ENCODE measurements at places on chromosomes 2 and 18.
A peak's percentile ranks its signal among the peaks of the same experiment; 100 is the strongest.

DNA sequence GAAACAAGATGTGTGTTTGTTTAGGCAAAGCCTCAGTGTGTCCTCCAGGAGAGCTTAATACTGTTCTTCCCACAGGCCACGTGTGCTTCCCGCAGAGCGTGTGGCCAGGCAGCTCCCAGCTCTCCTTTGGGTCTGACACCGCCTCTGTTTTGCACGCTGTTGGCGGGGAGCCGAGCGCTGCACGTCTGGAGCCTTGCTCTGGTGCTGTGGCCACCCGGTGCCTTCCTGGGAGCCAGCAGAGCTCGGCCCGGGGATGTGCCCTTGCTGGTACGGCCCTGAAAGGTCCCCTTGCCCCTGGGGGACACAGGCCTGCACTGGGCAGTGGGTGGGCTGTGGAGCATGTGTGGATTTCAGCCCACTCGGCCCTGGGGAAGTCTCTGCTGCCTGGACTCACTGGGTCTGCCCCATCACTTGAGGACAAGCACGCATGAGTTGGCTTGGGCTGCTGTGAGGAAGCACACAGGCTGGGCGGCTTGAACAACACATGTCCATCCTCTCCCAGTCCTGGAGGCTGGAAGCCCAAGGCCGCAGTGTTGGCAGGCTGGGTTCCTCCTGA lies 160.7 kb upstream of the HDAC4 start:
- DNase-seq: no peak

- DNase-seq: no peak
Measured at GRCh38 chr2:129056309-129056958, 737.8 kb upstream of the HS6ST1 start.

GRCh38 chr2:75828826-75829225 lies 118.1 kb upstream of the GCFC2 start:
- no peak for DNase-seq

GRCh38 chr2:11043245-11043644 lies 112.0 kb upstream of the SLC66A3 start:
- no peak for DNase-seq

- DNase-seq: no peak
Measured at GRCh38 chr2:223647258-223647952, 45.2 kb upstream of the SCG2 start.

DNA sequence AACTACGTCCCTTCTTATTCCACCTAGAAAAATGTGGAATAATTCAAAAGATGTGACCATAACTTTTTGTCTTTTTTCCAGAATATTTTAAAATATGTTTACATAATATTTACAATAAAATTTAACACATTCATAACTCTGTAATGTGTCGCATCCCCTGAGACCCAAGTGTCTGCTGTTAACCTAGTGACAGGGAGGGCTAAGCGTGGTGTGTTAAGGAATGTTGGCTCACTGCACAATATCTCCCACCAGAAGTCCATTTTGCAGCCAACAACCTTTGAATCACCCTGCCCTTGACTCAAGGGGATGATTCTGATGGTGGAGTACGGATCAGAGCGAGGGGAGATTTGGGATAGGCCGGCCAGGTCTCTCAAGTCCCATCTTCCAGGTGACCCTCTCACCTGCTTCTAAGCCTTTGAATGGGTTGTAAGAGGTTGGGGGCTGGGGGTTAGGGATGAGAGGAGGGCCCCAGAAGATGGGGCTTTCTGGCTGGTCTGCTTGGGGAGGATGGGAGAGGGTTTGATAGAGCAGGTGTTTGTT lies 43.3 kb downstream of the SERTAD2 start:
- DNase-seq: no peak

GRCh38 chr2:240364961-240365775 lies 70.3 kb upstream of the GPC1 start:
- no peak for DNase-seq

GRCh38 chr2:168992026-168992425 lies 39.1 kb downstream of the ABCB11 start:
- DNase-seq: no peak

DNA sequence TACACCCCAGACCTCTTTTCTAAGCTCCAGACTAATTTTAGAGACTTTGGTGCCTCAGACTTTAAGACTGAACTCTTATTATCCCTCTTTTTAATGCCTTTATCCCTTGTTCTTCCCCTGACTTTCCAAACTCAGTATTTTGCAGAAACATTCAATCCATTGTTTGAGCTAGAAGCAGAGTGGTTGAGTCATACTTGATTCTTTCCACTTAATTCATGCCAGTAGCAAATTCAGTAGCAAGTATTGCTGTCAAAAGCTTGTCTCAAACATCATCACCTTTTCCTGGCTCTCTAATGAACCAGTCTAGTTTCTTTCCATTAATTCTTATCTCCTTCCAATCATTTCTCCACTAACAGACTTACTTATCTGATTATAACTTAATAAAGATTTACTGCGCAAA lies 699.7 kb upstream of the ZNF804A start:
- DNase-seq: no peak

GRCh38 chr18:904218-905090 lies at the start of gene ADCYAP1:
Gene ADCYAP1, plus strand, starts transcription at chr18:904871. Its CDS starts 516 bp downstream, at chr18:905387.
- no peak for DNase-seq

DNA sequence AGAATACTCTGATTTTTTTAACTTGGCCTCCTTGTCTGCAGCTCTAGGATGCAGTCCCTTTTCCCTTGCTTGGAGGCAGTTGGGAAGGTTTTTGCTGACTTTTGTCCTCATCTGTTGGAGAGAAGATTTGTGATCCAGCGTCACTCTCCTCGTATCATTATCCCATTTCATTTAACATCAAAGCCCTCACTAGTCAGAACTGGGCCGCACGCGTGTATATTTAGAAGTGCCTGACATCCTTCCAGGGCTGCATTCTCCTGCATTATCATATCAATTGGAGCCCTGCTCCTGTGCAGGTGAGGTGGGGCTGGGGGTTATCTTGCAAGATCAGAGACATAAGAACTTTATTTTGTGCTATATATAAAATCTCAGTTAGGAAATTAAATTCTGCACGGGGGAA lies 435.1 kb upstream of the HS6ST1 start:
- DNase-seq: no peak

- DNase-seq: no peak
Measured at GRCh38 chr18:56060967-56061541, 473.1 kb upstream of the TCF4 start.

DNA sequence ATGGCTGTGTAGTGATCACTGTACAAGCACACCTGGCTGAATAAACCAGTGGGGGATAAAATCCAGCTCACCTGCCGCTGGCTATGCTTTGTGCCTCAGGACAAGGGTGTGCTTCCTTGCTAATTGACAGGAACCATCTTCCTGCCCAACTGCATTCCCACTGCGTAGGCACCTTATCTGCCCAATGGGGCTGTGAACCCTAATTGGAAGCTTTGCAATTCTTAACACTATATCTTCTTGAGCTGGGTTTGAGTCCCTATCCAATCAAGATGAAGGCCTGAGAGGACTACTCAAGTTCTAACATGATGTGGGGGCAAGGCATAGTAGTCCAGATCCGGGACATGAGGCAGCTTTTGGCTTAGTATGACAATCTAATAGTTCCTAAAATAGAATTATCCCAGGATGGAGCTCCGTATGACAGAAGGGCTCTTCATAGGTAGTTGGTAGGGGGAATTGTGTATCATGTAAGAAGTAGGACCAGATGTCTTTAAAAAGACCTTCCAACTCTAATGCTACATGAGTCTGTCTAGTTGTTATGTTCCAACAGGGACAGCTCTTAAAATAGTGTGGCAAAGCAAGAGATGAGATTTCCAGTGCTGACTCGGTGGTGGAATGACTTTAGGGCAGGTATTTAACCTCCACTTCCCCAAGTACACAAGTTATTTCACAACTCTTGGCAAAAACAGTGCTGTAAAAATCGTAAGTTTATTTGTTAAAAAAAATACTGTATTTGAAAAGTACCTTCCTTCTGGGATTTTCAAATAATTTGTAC lies 2.3 kb upstream of the TMEM150A start:
- DNase-seq: no peak

DNA sequence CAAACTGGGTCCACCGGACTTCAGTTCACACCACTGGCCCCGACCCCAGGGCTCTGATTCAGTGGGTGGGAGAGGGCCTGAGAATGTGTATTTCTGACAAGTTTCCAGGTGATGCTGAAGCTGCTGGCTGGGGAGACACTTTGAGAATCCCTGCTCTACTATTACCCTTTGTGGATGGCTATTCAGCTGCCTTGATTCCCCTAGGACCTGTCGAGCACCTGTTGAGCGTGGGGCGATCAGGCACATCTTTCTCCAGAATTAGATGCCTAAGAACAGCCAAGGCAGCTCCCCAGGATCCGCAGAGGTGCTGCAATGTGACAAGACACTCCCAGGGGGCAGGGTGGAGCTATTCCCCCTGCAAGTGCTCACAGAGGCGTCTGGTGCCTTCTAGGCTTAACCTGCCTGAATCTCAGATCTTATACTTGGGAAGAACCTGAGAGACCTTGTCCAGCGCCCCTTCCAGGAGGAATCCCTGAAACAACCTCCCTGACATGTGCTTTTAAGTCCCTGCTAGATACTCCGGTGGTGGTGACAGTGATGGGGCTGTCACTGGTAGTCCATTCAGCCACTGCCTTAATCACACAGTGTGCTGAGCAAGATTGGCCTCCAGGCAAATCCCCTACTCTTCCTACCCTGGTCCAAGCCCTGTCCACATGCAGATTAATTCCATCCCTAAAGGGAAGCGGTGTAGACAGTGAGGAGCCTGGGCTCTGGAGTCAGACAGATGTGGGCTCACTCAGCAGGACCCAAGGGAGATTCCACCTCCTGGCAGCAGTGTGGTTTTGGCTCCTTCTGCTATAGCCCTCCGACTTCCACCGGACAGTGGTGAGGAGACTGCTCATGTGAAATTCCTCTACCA lies 43.4 kb upstream of the OTOF start:
- peak; percentile 54 for DNase-seq

- no peak for DNase-seq
Measured at GRCh38 chr2:37634914-37635503, 36.4 kb downstream of the CDC42EP3 start.

DNA sequence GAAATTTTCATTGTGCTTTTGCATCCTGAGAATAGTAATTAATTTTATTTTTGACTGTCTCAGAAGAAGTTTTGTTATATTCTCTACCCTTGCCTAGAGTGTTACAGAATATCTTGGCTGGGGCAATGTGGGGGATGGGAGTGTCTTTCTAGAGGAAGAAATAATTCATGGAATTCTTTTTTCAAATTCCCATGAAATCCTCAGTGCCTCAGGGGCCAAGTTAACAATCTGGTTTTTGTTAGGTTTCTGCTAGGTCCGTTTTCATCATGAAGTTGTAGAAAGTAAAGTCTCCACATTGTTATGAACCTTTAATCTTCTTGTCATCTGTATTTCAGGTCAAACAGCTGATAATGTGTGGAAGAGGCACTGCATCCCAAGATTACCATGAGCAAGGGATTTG lies 145.6 kb upstream of the GYPC start:
- DNase-seq: peak; percentile 11

GRCh38 chr18:24014986-24015638 lies 558 bp downstream of the TTC39C start:
- peak; percentile 73 for DNase-seq

DNA sequence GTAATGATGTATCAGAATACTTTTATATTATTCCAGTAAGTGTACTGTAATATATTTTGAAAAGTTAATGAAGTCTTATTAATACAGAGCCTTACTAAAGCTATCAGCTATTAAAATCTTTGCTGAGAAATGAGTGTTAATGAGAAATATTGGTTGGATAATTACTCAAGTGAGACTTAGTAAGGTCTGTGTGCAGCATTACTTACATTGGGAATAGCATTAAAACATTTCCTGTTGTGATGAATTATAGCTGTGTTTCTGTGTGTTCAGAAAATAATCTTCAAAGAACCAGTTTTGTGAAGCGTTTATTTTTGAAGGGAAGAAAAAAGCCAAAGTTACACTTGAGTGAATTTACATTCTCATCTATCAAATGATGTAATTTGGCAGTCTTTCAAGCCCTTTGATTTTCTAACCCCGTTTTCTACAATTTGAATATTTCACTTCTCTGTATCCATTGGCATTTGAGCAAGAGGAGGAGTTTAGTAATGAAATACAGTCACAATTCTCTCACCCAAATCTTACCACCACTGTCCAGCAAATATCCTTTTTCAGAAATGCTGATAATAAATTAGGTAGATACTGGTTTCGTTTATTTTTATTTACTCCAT lies 123.5 kb upstream of the BOD1L2 start:
- no peak for DNase-seq

- no peak for DNase-seq
Measured at GRCh38 chr2:88048541-88048940, 7.0 kb downstream of the KRCC1 start.

- no peak for DNase-seq
Measured at GRCh38 chr2:74700643-74701372, 46.8 kb downstream of the SEMA4F start.

- no peak for DNase-seq
Measured at GRCh38 chr2:26422947-26423629, 21.4 kb downstream of the DRC1 start.

DNA sequence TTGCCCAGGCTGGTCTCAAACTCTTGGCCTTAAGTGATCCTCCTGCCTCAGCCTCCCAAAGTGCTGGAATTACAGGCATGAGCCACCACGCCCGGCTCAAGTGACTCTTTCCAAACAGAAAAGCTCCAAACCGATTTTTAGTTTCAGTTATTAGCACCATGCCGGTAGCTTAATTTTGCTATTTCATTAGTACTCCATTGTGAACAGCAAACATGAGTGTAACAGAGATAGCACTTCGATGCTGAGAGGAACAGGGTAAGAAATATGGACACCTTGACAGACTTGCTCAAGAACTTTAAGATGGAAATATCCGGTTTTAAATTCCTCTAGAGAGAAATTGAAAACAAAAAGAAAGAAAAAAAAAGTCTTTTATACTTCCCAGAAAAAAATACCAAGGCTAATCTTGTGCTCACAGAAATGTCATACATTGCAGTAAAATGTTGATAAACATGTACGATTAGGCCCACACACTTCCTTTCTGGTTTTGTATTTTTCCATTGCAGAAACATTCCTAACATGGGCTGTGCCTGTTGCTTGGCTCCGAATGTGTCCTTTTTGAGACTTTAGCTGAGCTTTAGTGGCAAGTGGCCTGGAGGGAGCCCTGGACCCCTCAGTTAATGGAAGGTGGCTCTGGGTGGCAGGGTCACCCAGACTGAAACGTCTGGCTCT lies 18.3 kb downstream of the FHL2 start:
- no peak for DNase-seq

Data from stomach (tissue), 19 donors.